Fibroblast of lung (primary cell): ENCODE measurements at places on chromosomes 11 and 22. TPM values are rescaled to one million over a fixed set of nuclear protein-coding genes. Genes with fewer than 3 reads are reported as not detected.

The ARHGEF17 gene
- total RNA-seq = 28.2 and 42.8 TPM in 2 replicates

- DNase-seq = no peak
These were observed 79.6 kb downstream of the ABTB2 start for GRCh38 chr11:34278175-34278574.

- DNase-seq = no peak
These were observed 125.8 kb downstream of the RASSF10 start for GRCh38 chr11:13134886-13135285.

GRCh38 chr11:9790703-9791102 lies 126.8 kb downstream of the SWAP70 start:
- no peak for DNase-seq

GRCh38 chr22:36927671-36928070 lies 14.2 kb downstream of the CSF2RB start:
- no peak for DNase-seq

GRCh38 chr11:7428196-7428595 lies 57.1 kb upstream of the OLFML1 start:
- DNase-seq = no peak
